ENCODE measurements at places on chromosomes 7 and 10.

DNA sequence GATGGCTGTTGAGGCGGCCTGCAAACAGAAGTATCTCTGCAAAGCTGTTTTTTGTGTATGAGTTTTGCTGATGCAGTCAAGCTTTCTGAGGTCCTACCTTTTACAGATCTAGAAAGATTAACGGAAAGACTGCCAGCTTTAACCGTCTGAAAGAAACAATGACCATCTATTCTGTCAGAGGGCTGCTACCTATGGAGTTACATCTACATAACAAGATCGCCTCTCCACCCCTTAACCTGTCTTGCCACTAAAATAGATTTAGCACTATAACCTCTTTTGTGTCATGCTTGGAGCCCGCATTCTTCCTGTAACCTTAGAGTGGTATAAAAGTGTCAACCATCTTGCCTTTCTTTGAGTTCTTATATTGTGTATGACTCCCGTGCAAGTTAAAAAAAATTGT, 291.2 kb downstream of the POM121L12 start:
- DNase-seq: no peak

DNA sequence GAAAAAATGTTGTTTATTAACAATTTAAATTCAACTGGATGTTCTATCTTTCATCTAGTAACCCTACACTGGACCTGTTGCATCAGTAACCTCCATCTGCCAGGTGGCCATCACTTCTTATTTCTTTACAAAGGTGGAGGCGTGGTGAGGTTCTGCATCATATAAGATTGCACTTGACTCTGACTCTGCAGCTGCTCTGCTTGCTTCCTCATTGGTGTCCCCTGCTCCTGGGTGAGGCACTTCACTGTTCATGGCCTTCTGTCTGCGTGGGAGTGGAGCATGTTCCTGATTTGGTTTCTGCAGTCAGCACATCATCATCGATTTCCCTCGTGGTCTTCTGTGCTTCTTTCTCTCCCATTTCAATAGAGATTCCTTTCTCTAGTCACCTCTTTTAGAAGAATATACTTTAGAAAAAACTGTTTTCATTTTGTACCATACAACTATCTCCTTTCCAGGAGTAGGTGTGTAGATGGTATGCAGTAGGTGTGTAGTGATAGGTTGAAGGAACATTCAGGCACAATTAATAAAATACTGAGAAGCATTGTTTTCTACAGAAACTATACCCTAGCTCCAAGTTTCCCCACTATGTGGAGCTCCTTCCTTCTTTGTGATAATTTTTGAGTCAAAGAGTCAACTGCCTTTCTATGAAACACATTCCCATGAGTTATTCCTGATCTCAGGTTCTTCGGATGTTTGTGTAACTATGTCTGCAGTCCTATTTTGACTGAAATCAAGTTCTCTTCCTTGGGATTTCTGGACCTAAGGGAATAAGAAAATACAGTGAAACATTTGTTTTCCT, 231.7 kb upstream of the CNTNAP2 start:
- no peak for DNase-seq

DNA sequence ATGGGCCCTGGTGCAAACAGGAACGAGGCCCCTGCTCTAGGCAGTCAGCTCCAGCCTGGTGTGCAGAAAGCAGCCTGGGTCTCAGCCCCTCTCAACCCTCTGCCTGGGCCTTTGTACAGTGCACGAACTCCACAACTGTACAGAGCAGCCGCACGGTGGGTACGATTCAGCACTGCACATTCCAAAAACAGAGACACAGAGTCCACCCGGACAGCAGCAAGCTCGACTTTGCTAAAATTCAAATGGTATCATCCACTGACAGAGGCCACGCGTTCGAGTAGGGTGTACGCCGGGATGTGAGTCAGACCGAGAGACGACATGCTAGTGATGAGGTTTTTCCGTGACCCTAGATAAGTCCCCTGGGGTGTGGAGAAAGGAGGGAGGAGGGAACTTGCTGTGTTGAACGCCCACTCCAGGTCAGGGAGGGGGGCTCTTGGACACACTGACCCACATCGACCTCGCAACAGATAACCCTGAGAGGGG, 65.6 kb upstream of the PDGFA start:
- no peak for DNase-seq

GRCh38 chr7:108442039-108442568, 14.1 kb downstream of the NRCAM start:
- no peak for DNase-seq

DNA sequence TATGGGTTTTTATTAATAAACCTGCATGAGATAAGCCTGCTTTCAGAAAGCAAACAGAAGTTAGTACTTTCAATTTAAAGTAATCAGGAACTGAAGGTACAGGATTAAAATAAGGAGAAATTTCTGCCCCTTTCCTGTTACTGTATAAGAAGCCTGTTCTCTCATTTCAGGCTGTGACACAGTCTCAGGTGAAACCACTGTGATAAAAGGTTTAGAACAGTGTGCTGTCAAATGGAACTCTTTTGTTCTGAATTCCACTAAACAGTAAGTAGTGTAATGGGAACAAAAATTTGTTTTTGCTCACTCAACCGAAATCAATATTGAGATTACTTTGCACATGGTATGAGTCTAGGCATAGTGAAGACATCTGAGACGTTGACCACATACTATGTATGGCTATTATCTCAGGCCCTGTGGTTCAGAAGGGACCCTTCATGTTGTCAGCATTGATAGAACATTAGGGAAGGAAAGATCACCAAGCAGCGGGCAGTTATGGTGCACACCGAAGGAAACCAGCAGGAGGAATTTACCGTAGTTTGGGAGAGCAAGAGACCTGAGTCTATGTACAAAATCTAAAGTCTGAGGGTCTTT, 14.9 kb downstream of the HEPACAM2 start:
- no peak for DNase-seq

DNA sequence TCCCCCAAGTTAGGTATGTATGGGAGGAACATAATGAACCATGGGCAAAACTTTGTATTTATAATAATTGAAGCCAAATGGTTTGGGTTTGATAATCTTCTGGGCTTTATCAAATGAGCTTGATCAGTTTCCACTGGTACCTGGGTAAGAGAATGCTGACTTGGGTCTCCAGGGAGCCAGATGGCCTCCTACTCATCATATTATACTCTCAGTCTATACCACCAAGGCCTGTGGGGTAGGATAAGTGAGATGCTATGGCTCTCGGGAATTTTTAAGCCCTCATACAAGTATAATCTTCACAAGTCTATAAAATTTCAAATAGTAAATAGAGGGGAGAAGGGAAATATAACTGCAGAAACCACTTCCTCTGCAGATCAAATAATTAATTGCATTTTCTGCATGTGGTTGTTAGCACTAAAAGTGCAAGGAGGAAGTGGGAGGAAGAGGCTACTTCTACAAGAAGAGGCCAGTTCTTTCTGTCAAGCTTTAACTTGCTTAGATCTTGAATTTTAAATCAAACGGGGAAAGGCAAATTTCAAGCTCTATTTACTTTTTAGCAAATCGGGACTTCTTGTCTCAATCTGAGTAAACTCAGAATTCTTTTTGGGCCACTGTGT, 349.0 kb downstream of the SORCS1 start:
- DNase-seq: no peak

GRCh38 chr10:62196528-62196927, 72.1 kb downstream of the RTKN2 start:
- no peak for DNase-seq

- DNase-seq: no peak
These were observed 767.7 kb downstream of the TYW1 start for GRCh38 chr7:67764289-67764688.

- no peak for DNase-seq
These were observed 90.2 kb upstream of the GNA12 start for GRCh38 chr7:2934211-2934731.

DNA sequence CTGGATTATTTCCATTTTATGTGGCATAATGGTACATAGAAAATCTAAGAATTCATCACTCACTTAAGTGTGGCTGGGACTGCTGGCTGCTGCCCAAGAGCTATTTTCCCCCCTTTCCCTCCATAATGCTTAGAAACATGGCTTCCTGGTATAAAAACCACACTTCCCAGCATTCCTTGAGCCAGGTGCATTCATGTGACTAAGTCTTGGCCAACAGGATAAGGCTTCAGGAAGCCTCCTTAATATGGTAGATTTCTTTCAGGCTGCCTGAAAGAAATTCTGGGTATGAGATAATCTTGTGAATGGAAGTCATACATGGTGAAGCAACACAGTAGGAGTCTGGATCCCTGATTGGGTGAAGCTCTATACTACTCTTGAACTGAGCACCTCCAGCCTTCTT, 178.0 kb downstream of the JAZF1 start:
- no peak for DNase-seq

GRCh38 chr7:90465816-90466215, 3.6 kb upstream of the PTTG1IP2 start:
- DNase-seq: no peak

GRCh38 chr7:91835091-91835825, 45.2 kb downstream of the MTERF1 start:
- DNase-seq: no peak

GRCh38 chr7:22577470-22578001, 77.5 kb upstream of the STEAP1B start:
- no peak for DNase-seq

DNA sequence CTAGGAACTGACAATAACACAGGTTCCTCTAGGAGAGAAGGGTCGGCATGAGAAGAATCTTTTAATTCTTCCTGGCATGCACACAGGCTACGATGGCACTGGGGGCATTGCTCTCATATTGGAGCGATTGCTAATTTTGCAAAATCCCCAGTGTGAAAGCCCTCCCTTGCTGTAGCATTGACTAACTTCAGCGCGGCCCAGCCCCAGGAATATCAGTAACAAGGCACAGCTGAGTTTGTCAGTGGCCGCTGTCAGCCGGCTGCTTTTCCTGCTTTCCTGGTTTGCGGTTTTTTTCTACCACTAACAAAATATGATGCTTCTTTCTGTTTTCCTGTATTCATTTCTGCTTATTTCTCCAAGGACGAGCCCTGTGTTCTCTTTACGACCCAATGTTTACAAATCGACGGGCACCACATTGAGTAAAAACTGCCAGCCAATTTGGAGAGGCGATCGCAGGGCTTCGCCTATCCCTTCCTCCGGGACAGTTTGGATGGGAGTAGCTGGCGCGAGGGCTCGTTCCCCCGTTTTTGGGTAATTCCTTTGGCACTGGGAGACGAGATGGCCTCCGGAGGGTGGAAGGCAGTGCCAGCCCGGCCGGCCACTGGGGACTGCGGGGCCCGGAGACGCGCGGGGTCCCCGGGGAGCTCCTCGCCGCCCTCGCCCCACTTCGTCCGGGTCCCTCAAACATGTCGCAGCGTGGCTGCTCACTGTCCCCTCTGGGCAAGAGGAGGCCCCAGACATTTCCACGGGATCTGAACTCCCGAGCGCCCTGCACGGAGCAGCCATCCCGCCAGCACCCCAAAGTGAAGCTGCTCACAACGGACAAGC, 967 bp downstream of the ADARB2 start:
- DNase-seq: no peak

DNA sequence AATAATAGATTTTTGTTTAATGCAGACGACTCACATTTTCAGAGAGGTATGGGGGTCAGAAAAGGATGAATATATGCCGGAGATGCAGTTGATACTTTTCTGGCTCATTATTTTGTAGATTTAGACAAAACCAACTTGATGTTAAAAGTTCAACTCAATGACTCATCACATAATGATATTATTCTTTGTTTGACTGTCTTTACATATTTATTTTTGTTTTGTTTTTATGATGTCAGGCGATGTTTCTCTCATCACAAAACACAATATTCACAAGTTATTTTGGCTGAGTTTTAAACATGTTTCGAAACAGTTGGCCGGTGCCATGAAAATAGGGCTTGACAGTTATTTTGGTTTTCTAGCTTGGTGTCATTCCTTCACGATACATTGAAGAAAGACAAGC, 1.3 kb downstream of the GJD4 start:
- DNase-seq: no peak

GRCh38 chr7:123735539-123735938, 13.3 kb downstream of the WASL start:
- no peak for DNase-seq

DNA sequence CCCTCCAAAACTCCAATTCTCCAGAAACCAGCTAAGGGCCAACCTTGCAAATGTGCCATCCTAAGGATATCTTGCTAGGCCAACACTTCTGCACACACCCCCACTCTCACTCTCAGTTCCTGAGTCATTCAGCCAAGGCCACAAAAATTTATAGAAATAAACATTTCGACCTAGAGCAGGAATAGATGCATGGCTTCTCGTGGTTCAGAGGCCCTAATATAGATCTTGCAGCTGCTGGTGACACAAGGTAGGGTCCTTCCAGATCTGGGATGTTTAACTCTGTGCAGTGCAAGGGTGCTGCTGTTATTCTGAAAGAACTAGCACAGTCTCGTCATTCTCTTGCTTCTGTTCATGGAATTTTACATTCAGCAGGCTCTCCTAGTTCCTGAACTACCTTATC, 369.3 kb downstream of the CALN1 start:
- no peak for DNase-seq

GRCh38 chr7:44750921-44751571, 2.4 kb downstream of the ZMIZ2 start:
- DNase-seq: peak; percentile 35

GRCh38 chr10:60114765-60115586, 208.6 kb upstream of the CCDC6 start:
- no peak for DNase-seq

- DNase-seq: no peak
These were observed 7.9 kb downstream of the LUC7L2 start for GRCh38 chr7:139367438-139368155.

DNA sequence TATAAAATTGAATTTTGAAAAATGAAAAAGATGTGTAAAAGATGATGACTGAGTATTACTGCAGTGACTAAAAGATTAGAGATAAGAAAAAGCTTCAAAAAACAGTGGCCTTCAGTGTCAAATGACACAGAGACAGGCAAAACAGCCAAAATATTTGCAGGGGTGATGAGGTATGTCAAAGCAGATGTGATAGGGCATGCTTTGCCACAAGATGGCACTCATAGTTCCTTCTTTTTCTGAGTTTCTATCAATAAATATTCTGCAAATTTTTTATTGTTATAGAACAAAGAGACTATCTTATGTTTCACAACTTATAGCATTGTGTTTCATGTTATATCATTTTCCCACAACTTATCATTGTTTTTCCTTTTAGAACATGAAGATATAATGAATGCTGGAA, 344.1 kb upstream of the HPS1 start:
- DNase-seq: no peak

DNA sequence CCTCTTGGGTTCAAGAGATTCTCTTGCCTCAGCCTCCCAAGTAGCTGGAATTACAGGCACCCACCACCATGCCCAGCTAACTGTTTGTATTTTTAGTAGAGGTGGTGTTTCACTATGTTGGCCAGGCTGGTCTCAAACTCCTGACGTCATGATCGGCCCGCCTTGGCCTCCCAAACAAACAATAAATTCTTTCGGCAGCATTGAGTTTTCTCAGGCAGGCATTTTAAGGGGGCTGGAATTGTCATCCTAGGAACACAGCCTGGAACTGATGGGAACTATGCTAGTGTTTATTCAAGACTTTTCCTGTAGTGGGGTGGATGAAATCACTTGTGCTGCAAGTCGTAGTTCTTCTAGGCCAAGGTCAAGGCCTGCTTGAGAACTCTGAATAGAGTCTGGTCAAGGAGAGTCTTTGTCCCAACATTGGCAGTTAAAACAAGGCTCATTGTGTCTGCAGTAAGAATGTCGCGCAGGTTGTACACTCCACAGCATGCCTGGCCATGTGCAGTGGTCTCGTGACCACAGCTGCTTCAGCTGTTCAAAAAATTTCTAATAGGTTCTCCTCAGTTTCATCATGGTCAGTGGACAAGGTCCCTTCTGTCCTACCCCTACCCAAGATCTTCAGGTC, 92.8 kb downstream of the HECW1 start:
- DNase-seq: no peak

- DNase-seq: no peak
These were observed 35.8 kb downstream of the JAKMIP3 start for GRCh38 chr10:132101529-132101928.

All from stimulated activated CD8-positive, alpha-beta memory T cell treated with anti-CD3 and anti-CD28 coated beads, Interleukin-12 subunit alpha, Interleukin-12 subunit beta, amount 100 ng/mL, for 4 hours (primary cell).